ENCODE measurements at places on chromosomes 6 and 20.

DNA sequence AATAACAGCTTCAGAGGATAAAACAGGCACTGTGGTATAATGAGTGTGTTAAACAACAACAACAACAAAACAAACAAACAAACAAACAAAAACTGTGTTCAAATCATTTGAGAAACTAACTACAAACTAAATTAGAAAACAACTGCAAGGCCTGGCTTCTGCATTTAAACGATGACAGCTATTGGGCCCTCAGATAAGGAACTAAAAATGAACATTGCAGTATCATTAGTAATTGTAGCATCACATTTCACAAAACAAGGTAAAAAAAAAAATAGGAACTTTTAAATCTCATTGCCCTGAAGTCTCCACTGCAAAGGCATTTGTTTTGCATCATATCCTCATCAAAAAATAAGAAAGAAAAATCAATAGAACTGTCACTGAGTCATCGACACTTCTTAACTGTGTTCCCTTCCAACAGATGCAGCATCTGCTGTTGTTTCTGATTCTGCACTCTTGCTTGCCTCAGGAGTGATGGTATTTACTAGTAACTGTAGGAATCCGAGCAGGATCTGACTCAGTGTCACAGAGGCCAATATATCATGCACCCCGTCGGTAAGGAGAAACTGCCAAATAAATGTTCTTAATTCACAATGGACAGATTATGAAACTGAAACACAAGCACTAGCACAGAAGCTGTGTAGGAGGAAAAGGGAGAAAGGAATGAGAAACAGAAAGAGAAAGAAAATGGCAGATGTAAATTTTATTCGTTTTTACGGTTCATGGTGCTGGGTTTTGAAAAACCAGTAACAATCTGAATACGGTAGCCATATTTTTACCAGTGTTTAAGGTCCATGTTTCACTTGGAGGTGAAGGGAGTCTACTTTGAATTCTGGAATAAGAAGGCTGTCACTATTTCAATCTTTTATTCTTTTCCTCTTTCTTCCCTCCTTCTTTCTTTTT is 365.7 kb upstream of the EPHA7 start:
- peak; percentile 81 for DNase-seq

DNA sequence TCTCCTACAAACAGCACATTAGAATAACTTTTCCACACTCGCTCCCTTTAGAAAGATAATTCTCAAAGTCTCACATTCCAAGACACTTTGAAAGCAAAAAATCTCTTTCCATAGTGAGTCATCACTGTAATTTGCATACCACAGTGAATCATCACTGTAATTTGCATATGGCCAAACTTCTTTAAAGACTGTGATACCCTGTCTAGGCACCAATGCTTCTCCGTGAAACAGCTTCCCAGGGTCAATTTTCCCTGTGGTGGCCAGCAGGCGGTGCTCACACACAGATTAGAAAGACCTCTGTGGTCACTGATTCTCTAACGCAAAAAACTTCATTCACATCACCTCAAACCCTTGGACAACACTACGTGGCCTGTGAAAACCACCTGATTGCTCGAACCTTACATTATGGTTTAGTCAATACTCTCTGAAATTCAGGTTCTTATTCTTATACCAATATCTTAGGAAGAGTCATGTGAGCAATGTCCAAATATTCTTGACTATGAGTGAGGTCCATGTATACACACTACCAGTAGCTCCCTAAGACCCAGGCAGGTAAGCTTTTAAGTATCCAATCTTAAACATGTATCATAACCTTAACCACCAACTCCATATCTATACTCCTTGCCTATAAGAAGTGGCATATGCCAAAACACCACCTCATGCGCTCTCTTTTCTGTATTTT is 78.5 kb upstream of the PHACTR1 start:
- peak; percentile 85 for DNase-seq

GRCh38 chr6:75762063-75762462 is 13.0 kb downstream of the MYO6 start:
- no peak for DNase-seq

DNA sequence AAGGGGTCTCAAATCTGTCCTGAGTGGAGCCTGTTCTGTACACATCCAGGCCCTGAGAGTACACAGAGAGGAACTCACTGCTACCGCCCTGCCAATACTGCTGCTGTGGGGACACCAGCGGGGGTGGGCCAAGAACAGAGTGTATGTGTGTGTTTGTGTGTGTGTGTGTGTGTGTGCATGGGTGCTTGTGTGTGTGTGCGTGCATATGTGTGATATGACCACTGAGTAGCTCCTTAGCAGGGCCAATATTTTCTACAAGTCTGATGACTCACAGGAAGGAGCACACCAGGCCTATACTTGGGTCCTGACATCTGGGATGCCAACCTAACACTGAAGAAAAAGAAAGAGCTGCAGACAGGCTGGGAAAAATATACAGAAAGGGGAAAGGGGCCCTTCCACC is 1.4 kb downstream of the RAET1E start:
- DNase-seq: peak; percentile 37

DNA sequence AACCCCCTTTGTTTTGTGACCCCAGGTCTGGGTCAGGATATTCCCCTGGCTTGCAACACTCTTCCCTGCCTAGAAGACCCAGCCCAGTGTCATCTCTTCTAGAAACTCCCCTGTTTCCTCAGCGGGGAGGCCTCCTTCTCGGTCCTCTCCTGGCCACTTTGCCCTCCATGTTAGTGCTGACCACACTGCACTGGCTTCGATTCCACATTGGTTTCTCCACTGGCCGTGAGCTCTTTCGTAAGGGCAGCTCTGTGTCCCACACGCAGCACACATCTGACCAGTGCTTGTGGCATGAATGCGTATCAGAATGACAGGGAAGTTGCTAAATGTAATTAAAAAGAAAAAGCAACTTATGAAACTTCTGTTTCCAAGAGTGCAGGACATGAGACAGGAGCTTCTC is 49.4 kb upstream of the FNDC1 start:
- DNase-seq: no peak
